ENCODE measurements at places on chromosomes 4 and X. TPM values are rescaled to one million over a fixed set of nuclear protein-coding genes. Genes with fewer than 3 reads are reported as not detected.

The ZNF732 gene
- 0.47 TPM for total RNA-seq

The BEX1 gene
- total RNA-seq: not detected

The FAM241A gene
- 8.2 TPM for total RNA-seq

The MND1 gene
- 9.7 TPM for total RNA-seq

The VGLL1 gene
- not detected for total RNA-seq

The NEIL3 gene
- 5.8 TPM for total RNA-seq

The HSD17B13 gene
- not detected for total RNA-seq

The KIF4A gene
- 13.6 TPM for total RNA-seq

The TLR1 gene
- total RNA-seq: 2.2 TPM
